ENCODE measurements at places on chromosomes 2 and 18.

DNA sequence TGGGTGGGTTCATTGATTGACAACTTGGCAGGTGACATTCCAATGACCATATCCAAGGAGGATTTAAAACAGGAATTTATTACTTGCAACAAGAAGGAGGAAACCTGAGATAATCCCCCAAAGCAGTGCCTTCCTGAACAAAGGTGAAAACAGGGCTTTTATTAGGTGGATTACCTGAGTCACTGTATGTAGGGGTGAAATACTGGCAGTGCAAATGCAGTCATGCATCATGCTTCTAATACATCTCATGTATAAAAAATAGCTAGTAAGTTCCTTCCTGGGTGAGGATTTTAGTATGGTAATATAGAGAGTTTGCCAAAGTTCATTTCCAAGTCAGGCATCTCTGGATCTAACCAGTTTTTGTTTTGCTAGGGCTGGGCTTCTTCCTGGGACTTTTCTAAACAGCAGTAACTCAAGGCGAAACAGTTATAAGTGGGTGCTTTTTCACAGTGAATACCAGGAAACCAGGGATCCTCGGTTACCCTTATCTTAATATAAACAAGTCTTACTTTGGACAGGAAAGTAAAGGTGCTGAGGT, 583.4 kb upstream of the LRRTM1 start:
- DNase-seq: no peak

DNA sequence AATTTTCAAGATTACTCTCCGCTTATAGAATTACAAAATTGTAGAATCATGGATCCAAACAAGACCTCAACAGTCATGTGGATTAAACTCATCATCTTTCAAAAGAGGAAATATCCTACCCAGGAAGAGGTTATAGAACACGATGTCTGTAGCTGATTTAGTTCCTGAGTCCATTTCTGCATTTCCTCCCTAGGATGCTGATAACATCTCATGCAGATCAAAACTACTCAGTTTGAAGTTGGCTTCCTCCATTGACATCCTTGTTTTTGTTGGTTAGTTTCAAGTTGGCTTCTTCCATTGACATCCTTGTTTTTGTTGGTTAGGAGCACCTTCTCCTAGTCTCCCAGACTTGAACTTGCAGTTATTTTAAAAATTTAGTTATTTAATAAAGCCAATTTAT, 147.5 kb downstream of the PARD3B start:
- DNase-seq: no peak

DNA sequence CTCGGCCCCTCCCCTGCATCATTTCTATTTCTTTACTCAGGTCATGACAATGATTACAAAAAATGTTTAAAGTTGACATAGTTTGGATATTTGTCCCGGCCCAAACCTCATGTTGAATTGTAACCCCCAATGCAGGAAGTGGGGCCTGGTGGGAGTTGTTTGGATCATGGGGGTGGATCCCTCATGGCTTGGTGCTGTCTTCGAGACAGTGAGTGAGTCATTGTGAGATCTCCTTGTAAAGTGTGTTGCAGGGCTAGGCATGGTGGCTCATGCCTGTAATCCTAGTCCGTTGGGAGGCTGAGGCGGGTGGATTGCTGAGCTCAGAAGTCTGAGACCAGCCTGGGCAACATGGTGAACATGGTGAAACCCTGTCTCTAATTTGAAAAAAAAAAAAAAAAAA, 9.2 kb upstream of the MAP4K4 start:
- no peak for DNase-seq

GRCh38 chr2:70744397-70744796, 23.6 kb downstream of the ADD2 start:
- DNase-seq: no peak
